ENCODE measurements at places on chromosomes 5 and 9. TPM values are rescaled to one million over a fixed set of nuclear protein-coding genes. Genes with fewer than 3 reads are reported as not detected.

- DNase-seq = no peak
Measured at GRCh38 chr9:101849102-101849707, 110.8 kb upstream of the GRIN3A start.

GRCh38 chr5:110824936-110825441 lies 86.2 kb downstream of the SLC25A46 start:
- no peak for DNase-seq

- DNase-seq = no peak
Measured at GRCh38 chr5:115543365-115544042, 1.1 kb downstream of the FEM1C start.

DNA sequence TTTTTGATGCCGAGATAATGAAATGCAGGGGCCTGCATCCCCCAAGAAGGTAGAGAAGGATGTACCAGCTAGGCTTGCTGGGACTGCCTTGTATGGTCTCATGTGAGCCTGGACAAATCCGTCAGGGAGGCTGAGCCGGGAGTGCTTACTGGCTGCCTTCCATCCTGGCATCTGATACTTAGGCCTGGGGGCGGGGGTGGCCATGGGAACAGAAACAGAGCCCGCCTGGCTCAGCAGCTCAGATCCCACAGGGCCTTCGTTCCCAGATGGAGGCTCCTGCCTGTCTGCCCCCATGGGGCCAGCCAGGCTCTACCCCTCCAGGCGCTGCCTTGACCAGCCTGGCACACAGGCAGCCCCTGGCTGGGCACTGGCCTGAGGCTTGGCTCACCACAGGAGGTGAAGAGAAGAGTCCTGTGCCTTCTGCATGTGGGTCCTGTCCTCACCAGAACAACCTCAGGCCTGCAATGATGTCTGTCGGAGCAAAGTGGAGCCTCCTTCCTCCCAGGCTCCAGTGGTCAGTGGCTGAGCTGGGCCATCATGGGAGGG lies 10.5 kb upstream of the SPATA31E1 start:
- no peak for DNase-seq

DNA sequence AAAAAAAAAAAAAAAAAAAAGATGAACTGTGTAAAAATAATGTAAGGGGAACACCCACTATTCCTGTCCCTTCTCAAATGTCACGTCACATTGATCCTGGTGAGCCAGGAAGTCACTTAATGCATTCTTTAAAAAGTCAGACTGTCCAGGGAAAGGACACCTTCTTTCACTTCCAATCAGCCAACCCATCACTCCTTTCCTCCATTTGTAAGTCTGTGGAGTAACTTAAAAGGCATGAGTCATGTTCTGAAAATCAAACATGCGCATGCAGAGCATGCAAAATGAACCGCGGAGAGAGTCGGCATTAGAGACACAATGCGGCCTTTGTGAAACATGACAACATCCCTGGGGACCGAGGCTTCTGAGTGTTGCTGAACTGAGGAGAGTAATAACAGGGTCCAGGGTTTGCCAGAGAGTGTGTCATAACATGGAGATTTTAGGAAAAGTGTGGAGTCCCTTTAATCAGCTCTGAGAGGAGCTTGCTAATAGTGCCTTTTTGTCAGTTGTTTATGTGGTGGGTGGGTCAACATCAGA lies 77.6 kb upstream of the SEMA6A start:
- DNase-seq = no peak

The ZNF483 gene
- 8.2 TPM for total RNA-seq

- no peak for DNase-seq
Measured at GRCh38 chr9:16413509-16414016, 456.9 kb downstream of the BNC2 start.

DNA sequence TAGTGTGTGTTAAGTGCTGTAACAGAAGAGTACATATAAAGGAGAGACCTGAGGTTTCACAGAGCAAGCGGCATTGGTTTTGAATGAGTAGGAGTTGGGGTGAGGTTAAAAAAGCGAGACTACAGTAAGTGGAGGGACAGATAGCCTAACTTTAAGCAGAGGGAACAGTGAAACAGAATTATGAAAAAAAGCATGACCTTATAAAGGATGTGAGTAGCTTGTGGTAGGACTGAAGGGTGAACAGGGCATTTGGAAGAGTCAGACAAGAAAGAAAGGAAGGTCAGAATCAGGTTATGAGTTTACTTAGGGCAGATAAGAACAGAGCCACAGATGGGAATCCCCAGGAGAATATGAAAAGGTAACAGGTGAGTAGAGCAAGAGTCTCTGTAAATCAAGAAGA lies 22.5 kb downstream of the MSANTD3 start:
- DNase-seq = no peak

GRCh38 chr5:176133289-176133870 lies 104.8 kb upstream of the SIMC1 start:
- no peak for DNase-seq

GRCh38 chr5:30324083-30324482 lies 869.4 kb upstream of the CDH6 start:
- DNase-seq = no peak

GRCh38 chr5:169036079-169036805 lies 264.7 kb downstream of the SLIT3 start:
- DNase-seq = no peak

DNA sequence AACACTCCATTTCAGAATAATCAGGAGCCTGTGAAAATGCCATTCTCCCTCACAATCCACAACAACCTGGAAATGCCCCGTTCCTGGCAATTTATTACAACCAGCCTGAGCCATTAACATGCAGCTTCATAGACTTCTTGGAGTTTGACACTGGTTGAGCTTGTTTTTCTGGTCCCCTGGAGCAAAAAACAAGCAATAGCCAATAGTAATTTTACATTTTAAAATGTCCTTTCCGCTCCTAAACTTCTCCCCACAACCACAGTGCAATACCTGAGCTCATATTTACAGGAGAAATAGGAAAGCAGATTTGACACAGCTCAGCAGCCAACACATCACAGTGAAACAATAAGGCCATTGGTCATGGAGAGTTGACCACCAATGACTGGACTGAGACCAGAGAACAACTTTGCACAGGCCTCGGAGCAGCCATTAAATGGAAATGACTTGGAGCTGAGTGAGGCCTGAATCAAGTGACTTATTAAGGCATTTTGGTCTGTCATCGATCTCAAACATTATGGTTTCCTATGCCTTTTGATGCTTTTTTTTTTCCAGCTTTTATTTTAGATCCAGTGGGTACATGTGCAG lies 73.0 kb downstream of the ENC1 start:
- no peak for DNase-seq

The SUSD3 gene
- total RNA-seq = 81.9 TPM

DNA sequence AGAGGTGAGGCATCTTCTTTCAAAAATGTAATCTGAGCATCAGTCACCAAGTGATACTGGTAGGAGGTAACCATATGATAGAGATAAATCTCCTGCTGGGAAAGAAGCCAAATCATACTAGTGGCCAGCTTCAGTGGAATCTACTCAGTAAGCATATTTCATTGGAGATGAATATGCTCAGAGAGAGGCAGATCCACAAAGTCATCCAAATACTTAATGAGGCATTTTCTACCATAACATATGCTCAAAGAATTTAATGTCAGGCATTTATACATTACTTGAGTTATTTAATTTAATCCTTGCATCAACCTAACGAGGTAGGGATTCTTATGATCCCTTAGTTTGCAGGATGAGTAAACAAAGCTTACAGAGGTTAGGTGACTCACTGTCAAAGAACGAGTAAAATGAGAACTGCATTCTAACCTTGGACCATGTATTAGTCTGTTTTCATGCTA lies 50.9 kb upstream of the DMRTA1 start:
- no peak for DNase-seq

DNA sequence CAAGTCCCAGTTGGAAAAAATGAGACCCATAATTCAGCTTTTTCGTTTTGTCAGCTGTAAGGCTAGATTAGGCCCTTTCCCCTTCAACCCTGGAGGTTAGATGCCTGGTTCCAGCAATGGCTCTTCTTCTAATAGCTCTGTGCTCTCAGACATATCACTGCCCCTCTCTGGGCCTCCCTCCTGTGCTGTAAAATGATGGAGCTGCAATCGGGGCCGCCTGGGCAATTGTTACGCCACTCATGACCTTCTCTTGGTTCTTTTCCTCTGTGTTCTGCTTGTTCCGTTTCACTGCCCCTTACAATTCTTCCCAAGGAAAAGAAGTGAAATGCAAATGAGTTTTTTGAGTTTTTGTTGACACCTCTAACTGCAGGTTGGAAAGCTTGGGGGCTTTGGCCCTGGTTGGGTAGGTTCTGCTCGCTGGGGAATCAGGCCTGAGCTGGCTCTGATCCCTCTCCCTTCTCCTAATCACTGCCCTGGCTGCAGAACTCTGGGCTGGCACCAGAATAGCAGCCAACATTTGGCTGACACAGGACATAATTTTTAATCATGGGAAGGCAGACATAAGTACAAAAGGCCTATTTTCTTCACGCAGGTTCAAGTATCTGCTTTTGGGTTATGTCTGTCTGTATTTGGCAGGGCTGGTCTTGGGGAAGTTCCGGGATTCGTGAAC lies 110.9 kb downstream of the FOXD1 start:
- no peak for DNase-seq

DNA sequence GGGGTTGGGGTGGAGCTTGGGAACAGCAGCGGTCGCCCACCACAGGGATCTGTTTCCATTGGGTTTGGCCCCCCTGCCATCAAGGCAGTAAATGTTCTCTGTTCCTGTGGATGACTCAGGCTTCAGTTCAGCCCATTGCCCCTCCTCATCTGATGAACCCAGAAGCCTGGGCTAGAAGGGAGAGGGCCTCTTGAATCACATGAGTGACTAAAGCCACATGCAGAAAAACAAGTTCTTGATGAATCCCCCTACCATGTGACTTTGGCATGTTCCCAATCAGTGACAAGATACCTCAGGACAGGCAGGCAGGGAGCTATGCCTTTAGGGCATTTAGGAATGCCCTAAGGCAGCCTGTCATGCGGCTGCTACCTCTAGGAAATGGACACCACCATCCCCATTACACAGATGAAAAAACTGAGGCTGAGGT lies 2.5 kb downstream of the SH3PXD2B start:
- DNase-seq = no peak

DNA sequence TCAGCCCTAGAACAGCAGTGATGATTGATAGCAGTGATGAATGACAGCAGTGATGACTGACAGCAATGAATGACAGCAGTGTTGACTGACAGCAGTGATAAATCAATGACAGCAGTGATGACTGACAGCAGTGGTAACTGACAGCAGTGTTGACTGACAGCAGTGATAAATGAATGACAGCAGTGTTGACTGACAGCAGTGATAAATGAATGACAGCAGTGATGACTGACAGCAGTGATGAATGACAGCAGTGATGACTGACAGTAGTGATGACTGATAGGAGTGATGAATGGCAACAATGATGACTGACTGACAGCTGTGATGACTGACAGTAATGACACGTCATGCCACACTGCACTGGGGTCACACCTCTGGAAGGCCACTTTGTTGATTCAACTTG lies 106.8 kb downstream of the ENTREP1 start:
- no peak for DNase-seq

The SLC6A7 gene
- not detected for total RNA-seq

DNA sequence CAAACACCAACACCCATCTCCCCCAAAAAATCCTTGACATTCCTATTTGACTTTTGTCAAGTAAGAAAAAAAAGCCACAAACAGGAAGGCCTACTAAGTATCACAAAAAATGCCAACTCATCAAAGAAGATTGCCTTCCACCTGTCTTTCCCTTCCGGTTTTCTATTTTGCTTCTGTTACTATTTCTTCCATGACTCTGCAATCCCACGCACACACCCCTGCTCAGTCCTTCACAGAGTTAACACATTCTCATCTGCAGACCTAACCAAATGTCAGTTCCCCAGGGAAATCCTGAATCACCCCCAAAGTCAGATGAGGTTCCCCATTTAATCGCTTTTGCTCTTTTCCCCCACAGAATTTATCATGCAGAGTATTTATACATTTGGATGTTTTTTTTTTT lies 15.1 kb downstream of the LPAR1 start:
- no peak for DNase-seq

- no peak for DNase-seq
Measured at GRCh38 chr5:106093134-106093533, 1577.6 kb downstream of the EFNA5 start.
